ENCODE measurements at places on chromosomes 2 and 18. TPM values are rescaled to one million over a fixed set of nuclear protein-coding genes. Genes with fewer than 3 reads are reported as not detected.

FN1 gene
- total RNA-seq = 44.3 TPM

UNC80 gene
- 0.32 TPM for total RNA-seq

MAP2 gene
- total RNA-seq = 2.9 TPM

CCDC85A gene
- not detected for total RNA-seq

GATA6 gene
- 4.3 TPM for total RNA-seq

REG3A gene
- total RNA-seq = not detected

POTEI gene
- total RNA-seq = 2.8 TPM

MC2R gene
- not detected for total RNA-seq

SP9 gene
- not detected for total RNA-seq

MOCOS gene
- total RNA-seq = 54.0 TPM

COL3A1 gene
- not detected for total RNA-seq

AQP12B gene
- not detected for total RNA-seq

RNU2-63P gene
- not detected for total RNA-seq

ERFE gene
- total RNA-seq = 14.8 TPM

LYPD6B gene
- not detected for total RNA-seq

SLC39A6 gene
- 48.2 TPM for total RNA-seq

FBXO48 gene
- 0.23 TPM for total RNA-seq

HNMT gene
- total RNA-seq = 24.7 TPM

SH3BP4 gene
- 20.3 TPM for total RNA-seq

MAP3K19 gene
- total RNA-seq = not detected

ODC1 gene
- total RNA-seq = 47.7 TPM

PAX3 gene
- total RNA-seq = 21.6 TPM

ALK gene
- total RNA-seq = 0.34 TPM

C2orf66 gene
- 0.15 TPM for total RNA-seq

RGPD3 gene
- total RNA-seq = 0.08 TPM

SANBR gene
- total RNA-seq = 3.2 TPM

SNX17 gene
- total RNA-seq = 119 TPM

SMC6 gene
- total RNA-seq = 29.8 TPM

FOXD4L1 gene
- total RNA-seq = 0.19 TPM

D2HGDH gene
- total RNA-seq = 26.9 TPM

ERBB4 gene
- total RNA-seq = 0.03 TPM

THSD7B gene
- total RNA-seq = 0.16 TPM

RPRM gene
- total RNA-seq = 0.75 TPM

TEX44 gene
- total RNA-seq = not detected

CIB4 gene
- total RNA-seq = not detected

IL1R2 gene
- not detected for total RNA-seq

C2orf80 gene
- not detected for total RNA-seq

ABCG5 gene
- not detected for total RNA-seq

NYAP2 gene
- total RNA-seq = not detected

KATNAL2 gene
- 1.5 TPM for total RNA-seq

CHST9 gene
- 0.05 TPM for total RNA-seq

CNGA3 gene
- not detected for total RNA-seq

UPP2 gene
- total RNA-seq = not detected

LHCGR gene
- not detected for total RNA-seq

COLEC11 gene
- total RNA-seq = not detected

UGT1A5 gene
- total RNA-seq = not detected

L3MBTL4 gene
- total RNA-seq = 0.72 TPM
